ENCODE measurements at places on chromosomes 16 and 17. TPM values are rescaled to one million over a fixed set of nuclear protein-coding genes. Genes with fewer than 3 reads are reported as not detected.

- peaks cover 95% of the 10 kb centered on the region for H3K36me3 ChIP-seq
- H3K4me1 ChIP-seq: no peaks in the 10 kb centered on the region
- no peaks in the 10 kb centered on the region for H3K27me3 ChIP-seq
- no peak for DNase-seq
Measured at GRCh38 chr17:4548061-4548461, 7.1 kb downstream of the MYBBP1A start.

DNA sequence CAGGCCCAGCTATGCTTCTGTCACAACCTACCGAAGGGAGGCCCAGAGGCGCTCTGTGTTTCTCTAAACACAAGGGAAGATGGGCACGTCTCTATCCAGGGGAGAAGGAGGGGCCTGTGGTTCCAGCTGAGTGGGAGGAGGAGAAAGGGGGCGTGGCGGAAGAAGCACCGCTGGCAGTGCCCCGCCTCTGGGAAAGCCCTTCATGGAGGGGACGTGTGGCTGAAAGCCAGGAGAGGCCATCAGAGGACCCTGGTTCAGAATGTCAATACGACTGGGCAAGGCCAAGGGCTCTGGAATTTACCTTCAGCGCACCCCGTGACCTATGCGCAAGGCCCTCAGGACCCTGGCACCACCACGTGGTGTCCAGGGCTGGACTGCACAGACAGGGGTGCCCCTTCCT is 12.3 kb upstream of the SLC38A8 start:
- peaks cover 86% of the 10 kb centered on the region for H3K36me3 ChIP-seq
- no peaks in the 10 kb centered on the region for H3K4me1 ChIP-seq
- H3K4me3 ChIP-seq: no peak overlapping the region
- no peaks in the 10 kb centered on the region for H3K27me3 ChIP-seq
- no peak overlapping the region for H3K27ac ChIP-seq

DNA sequence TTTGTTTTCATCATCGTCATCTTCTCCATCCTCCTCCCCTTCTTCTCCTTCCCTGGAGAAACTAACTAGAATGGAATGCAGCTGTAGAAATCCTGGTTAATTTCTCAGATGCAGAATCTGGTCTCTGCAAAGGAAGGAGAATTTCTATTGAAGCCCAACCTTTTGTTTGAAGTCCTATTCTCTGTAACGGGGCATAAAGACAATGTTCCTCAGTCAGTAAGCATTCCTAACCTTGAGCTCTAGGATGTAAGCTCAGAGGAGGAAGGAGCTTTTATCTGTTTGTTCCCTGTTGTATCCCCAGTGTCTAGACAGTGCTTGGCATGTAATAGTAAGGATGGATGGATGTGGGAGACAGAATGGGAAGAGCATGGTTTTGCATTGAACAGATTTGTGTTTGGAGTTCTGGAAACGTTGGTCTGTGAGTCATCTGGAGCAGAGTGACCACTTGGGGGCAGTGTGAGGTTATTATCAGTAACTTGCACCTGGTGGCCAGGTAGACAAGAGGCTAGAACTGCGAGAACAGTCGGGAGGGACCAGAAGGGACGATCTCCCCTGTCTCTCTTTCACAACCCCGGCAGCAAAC is 363.7 kb downstream of the SNX29 start:
- DNase-seq: no peak
- no peaks in the 10 kb centered on the region for H3K27me3 ChIP-seq
- no peaks in the 10 kb centered on the region for H3K36me3 ChIP-seq
- H3K4me1 ChIP-seq: no peaks in the 10 kb centered on the region

DNA sequence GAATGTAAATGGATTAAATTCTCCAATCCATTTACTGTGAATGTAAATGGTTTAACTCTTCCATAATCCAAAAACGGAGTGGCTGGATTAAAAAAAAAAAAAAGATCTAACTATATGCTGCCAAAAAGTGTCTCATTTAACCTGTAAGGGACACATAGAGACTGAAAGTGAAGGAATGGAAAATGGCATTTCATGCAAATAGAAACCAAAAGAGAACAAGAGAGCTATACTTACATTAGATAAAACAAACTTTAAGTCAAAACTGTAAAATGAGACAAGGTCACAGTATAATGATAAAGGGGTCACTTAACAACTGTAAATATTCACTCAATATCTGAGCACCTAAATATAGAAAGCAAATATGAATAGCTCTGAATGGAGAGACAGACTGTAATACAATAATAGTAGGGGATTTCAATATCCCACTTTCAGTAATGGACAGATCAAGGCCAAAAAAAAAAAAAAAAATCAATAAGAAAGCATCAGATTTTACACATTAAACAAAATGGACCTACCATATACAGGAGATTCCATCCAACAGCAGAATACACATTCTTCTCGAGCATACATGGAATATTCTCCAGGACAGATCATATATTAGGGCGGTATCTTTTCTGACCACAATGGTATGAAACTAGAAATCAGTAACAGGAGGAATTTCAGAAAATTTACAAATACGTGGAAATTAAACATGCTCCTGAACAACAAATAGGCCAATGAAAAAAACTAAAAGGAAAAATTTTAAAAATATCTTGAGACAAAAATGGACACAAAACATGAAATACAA is 36.4 kb downstream of the CDR2 start:
- no peaks in the 10 kb centered on the region for H3K27me3 ChIP-seq
- H3K36me3 ChIP-seq: peaks cover 25% of the 10 kb centered on the region
- H3K27ac ChIP-seq: no peak overlapping the region

CD300E gene
- 7.3 TPM for total RNA-seq

CETP gene
- 1.1 TPM for total RNA-seq

Measured in lower lobe of right lung (tissue), 2 donors.